ENCODE measurements at places on chromosomes 2 and 18.

GRCh38 chr2:143070704-143071103, 58.5 kb upstream of the ARHGAP15 start:
- no peak for DNase-seq

- no peak for DNase-seq
These were observed 1.7 kb upstream of the THOC1 start for GRCh38 chr18:269480-270095.

DNA sequence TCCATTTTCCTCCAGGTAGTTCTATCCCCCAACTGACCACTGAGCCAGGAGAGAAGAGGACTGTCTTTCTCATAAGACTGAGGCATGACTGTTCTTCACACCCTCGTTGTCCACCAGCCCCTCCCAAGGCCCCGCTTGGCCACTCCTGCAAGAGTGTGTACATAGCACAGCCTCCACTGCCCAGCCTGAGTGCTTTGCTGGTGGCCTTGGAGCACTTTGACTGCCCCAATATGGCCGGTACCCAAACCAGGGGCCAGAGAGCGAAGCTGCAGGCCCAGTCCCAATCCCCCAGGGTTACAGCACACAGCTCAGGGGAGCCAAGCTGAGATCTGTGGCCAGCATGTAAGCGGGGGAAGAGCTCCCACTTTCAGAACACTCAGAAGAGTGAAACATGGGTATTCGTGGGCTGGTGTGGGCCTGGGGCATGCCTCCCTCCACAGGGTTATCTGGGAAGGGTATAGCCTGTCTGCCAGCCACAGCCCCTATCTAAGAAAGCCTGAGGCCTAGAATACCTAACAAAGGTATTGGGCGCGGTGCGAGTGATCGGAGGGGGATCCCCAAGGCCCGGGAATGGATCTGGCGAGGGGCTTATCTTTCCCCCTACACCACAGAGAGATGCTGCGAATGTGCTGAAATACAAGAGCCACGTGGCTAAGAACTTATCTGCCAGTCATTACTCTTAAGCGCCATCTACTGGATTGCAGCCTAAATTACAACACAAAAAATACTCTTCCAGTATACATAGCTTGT, 163.8 kb downstream of the WDPCP start:
- no peak for DNase-seq

- DNase-seq = no peak
These were observed 518.0 kb downstream of the ZNF516 start for GRCh38 chr18:75977081-75977480.

GRCh38 chr2:163715668-163716067, 20.1 kb downstream of the FIGN start:
- DNase-seq = no peak

DNA sequence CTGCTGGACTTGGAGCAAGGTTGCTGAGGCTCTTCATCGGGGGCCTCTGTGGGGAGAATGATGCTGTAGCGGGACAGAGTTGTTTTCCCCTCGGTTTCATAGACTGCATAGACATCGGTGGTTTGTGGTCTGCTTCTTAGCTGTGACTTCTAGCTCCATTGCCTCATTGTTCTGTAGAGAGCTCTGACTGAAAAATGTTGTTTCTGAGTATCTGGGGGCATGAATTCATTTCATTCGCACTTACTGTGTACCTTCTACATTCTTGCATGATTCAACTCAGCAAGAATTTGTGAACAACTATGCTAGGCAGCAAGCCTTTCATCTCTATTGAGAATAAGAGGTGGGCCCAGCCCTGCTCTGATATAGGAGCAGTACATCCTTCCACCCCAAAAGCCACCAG, 406.8 kb downstream of the NBAS start:
- DNase-seq = no peak

- DNase-seq = peak; percentile 100
These were observed at the start of gene PPM1B for GRCh38 chr2:44168681-44169154. Gene PPM1B (plus strand): TSS chr2:44168875. CDS start chr2:44201200, 32,325 bp downstream.

Measured in CD4-positive, alpha-beta T cell treated with Interleukin-6 for 4 hours (primary cell).